ENCODE measurements at places on chromosomes 2 and 18. TPM values are rescaled to one million over a fixed set of nuclear protein-coding genes. Genes with fewer than 3 reads are reported as not detected.
A peak's percentile ranks its signal among the peaks of the same experiment; 100 is the strongest.

DOK6 gene
- total RNA-seq: 0.76 TPM

GRCh38 chr2:29834624-29835023 is 86.8 kb downstream of the ALK start:
- H3K4me3 ChIP-seq: no peak overlapping the region
- H3K27ac ChIP-seq: no peak overlapping the region
- peak; percentile 39 for DNase-seq
- H3K36me3 ChIP-seq: no peaks in the 10 kb centered on the region
- no peaks in the 10 kb centered on the region for H3K4me1 ChIP-seq

DNA sequence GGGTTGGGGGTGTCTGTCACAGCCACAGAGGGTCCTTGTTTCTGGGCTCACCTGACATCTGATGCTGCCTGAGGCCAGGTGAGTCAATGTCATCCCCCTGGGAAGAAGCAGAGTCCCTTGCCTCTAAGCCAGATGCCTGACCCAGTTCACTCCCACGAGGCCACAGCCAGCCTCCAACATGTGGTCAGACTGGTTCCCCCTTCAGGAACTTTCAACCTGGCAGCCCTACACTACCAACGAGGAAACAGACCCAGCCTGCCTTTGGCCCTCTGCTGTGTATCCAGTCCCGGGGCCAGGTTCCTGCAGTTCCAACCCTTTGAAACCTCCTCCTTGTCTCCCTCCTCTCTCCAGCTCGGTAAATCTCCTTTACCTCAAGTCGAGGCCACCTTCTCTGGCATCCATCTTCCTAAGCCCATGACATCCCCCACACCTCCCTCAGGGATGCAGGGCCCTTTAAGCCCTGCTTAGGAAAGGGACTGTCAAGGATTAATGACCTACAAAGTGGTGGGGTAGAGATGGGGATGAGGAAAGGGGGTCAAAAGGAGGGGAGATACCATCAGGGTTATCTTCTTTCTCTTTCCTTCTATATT is 49.2 kb upstream of the SMAD2 start:
- H3K27me3 ChIP-seq: peaks cover 12% of the 10 kb centered on the region
- H3K27ac ChIP-seq: no peak overlapping the region
- H3K4me3 ChIP-seq: no peak overlapping the region
- no peaks in the 10 kb centered on the region for H3K36me3 ChIP-seq

DNA sequence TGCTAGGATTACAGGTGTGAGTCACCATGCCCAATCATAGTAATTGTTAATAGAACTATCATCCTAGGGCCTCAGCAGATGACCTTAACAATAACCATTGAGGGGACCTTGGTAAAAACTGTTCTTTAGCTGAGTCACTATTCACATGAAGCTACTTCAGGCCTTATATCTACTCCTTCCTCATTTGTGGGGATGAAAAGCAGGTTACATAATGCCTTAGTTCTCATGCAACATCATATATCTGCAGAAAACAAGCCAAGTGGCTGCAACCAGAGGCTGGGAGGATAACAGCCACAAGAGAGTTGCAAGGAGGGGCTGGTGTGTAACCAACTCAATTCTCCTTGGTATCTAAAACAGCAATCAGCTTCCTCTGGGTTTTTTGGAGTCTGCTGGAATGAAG is 445.4 kb downstream of the NBAS start:
- no peaks in the 10 kb centered on the region for H3K27me3 ChIP-seq
- no peak for DNase-seq
- no peak overlapping the region for H3K4me3 ChIP-seq
- H3K36me3 ChIP-seq: no peaks in the 10 kb centered on the region

- H3K27me3 ChIP-seq: no peaks in the 10 kb centered on the region
- no peak overlapping the region for H3K4me3 ChIP-seq
- H3K36me3 ChIP-seq: no peaks in the 10 kb centered on the region
Measured at GRCh38 chr2:60000686-60001085, 552.8 kb downstream of the BCL11A start.

GRCh38 chr2:191701696-191702095 is 23.8 kb downstream of the NABP1 start:
- no peak for DNase-seq
- no peaks in the 10 kb centered on the region for H3K27me3 ChIP-seq
- no peak overlapping the region for H3K4me3 ChIP-seq
- no peak overlapping the region for H3K27ac ChIP-seq
- no peaks in the 10 kb centered on the region for H3K36me3 ChIP-seq

ATP5F1A gene
- total RNA-seq: 562 TPM
